Effector memory CD4-positive, alpha-beta T cell (primary cell): ENCODE measurements at places on chromosomes 2 and 18.

DNA sequence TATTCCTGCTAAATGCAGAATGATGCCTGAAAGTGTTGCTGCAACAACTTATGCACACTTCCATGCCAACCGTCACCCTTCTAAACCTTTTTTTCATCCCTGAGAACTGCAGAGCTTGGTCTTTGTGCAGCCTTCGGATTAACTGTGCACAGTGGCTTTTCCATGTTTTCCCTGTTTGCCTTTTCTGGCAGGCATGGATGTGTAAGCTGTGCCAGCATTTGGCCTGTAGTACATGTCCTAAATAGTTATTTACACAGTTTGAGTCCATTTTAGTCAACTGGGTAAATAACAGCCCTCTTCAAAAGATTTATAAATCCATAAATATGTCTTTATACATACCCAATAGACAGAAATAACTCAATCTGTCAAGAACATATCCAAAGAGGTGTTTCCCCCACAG lies 31.5 kb downstream of the MEIS1 start:
- no peak for DNase-seq

- no peak for DNase-seq
Observed at GRCh38 chr18:62280786-62281185, 44.3 kb upstream of the TNFRSF11A start.

GRCh38 chr18:39191931-39192330 lies 1626.3 kb upstream of the CELF4 start:
- no peak for DNase-seq

GRCh38 chr2:220533485-220533884 lies 906.1 kb downstream of the SLC4A3 start:
- DNase-seq = no peak

DNA sequence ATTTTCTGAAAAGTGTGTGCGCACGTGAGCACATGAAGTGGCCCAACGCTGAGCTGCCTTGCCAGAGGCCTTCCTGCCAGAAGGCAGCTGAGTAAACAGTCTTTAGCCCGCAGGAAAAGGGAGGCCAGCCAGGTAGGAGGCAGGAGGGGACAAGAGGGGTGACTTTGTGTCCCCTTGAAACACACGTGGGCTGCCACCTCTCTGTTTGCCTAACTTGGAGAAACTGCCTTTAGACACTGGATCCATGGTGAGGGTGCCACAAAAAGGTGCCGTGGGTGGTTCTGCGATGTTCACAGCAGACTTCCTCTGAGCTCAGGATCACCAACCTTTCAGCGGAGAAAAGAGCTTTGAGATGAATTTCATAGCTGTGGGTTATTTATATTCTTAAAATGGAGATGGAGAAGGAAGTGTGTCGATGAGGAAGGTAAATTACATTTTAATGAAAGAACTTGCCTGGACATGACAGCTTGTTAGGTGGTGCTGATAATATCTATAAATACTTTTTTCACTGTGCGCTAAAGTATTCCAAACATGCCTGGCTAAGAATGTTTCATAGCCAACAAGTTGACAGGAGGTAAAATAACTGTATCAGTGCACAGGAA lies 36.6 kb upstream of the ASB1 start:
- DNase-seq = no peak

- no peak for DNase-seq
Observed at GRCh38 chr18:3148930-3149535, 70.7 kb downstream of the MYOM1 start.

DNA sequence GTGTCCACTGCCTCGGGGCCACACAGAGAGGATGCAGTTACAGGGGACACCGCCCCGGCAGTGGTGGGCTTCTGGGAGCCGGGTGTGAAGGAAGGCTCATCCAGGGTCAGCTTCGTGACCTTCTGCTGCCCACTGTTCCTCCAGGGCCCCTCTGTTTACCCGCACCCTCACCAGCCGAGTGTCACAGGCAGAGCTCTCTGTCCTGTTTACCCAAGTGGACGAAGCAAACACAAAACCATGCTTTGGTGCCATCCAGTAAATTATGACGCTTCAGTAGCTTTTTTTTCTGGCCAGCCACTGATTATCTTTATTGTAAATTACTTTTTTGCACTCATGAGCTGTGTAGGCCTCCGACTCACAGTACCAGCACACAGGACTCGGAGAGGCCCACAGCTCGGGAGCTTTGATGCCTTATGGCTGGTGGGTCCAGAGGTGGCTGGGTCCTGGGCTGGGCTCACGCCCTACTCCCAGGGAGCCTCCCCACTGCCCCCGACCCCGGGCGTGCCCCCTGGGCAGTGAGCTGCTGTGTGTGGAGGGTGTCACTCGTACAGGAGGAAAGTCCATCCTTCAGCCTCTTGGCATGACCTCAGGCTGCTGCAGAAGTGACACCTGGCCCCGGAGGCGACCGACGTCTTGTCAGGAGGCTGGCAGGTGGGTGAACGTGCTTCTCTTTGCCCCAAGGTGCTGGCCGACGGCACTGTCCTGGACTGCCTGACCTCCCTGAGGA lies 9.8 kb downstream of the D2HGDH start:
- DNase-seq = no peak

DNA sequence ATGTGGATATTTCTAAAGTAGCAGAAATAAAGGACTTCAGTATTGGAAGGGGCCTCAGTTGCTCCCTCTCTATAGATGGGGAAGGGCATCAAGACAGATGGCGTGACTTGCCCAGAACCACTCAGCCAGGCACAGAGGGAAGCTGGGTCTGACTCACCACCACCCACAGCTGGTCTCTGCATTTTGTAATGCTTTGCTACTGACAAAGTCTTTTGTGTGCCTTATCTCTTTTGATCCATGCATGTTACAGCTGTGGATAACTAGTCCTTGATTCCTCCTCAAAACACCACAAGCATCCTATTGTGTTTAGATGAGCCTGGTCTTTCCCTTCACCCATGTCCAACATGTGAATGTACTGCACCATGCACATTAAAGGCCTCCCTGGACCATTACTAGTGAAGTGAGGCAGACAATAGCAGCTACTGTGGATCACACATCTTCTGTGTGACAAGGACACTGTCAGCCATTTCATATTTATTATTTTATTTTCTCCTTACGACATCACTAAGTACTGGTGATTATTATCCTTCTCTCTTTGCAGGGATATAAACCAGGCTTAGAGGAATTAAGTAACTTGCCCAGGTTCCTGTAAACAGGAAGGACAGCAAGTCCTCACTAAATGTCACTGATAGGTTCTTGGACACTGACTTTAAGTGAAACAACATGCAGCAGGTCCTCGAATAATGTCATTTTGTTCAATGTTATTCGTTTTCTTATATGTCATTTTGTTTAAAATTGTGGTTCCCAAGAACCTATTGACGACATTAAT lies 29.6 kb upstream of the IL37 start:
- DNase-seq = no peak

GRCh38 chr2:179579800-179580199 lies 281.6 kb downstream of the ZNF385B start:
- DNase-seq = no peak

GRCh38 chr2:177143444-177143843 lies 69.2 kb upstream of the HNRNPA3 start:
- no peak for DNase-seq

- no peak for DNase-seq
Observed at GRCh38 chr18:52313213-52313612, 26.8 kb upstream of the DCC start.

DNA sequence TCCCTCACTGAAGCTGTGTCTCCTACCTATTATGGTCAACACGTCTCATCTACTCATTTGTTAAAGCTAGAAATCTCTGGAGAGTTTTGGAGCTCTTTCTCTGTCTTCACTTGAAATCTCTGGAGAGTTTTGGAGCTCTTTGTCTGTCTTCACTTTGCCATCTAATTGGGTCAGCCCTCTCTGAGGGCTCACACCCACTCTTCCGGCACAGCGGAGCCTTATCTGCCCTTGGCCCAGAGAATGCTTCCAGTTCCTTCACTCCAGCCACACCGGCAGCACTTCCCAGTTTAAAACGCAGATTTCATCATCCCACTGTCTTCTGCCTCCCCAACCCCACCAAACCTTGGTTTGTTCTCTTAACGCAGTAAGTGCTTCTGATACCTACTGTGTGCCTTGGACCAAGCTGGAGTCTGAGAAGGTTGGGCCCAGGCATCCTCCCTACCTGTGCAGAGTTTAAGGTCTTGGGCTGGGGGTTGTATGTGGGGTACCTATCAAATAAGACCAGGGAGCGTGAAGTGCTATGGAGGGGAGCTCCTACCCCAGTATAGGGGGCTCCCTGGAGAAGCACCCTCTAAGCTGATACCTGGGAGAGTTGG lies 5.0 kb downstream of the HPCAL1 start:
- no peak for DNase-seq

- no peak for DNase-seq
Observed at GRCh38 chr2:105739426-105739825, 5.3 kb upstream of the NCK2 start.

DNA sequence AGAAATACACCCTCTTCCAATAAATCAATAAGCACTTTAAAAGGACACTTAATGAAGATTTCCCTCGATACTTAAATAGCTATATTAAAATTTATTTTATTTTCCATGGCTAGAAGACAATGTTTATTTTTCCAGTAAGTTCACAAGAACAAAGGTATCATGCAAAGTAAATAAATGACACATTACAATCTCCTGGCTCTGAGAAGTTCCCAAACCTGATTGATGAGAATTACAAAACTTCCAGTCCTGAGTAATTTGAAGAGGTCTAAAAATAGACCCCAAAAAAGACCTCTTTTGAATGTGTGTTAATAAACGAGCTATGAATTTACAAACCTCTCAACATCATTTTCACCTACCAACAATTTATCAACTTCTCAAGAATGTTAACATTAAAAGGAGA lies 1.5 kb upstream of the PEX13 start:
- DNase-seq = no peak

- no peak for DNase-seq
Observed at GRCh38 chr2:75589391-75590105, 28.8 kb upstream of the EVA1A start.

DNA sequence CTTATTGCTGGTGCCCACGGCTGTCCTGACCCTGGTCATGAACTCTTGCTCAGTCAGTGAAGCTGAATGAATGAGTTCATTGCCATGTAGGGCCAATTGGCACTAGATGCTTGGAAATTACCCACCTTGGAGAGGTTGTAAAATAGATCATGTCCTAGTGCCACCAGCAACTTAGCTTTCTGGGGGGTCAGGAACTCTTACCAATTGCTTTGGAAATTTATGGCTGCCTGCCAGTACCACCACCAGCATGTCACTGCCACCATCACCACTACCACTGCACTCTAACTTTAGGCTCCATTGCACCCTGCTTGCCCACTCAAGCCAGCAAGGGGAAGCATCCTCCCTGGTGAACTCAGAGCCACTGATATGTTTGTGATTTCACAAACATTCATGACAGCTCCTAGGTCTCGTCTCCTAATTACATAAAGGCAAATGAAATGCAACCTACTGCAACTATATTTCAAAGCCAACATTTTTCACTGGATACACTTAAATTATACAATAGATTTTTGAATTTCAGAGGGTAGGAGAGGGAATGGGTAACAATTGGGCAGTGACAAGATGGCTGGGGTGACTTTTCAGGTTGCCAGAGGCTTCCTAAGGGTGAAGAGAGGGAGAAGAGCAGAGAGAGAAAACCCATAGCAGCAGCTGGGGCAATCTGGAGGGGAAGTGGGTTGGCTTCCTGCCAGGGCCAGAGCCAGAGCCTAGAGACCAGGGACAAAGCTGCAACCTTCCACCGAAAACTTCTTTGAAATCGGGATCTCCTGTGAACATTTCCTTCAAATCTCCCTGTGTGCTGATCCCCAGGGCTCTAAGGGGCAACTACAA lies 3.5 kb upstream of the EMILIN1 start:
- DNase-seq = peak; percentile 26

GRCh38 chr2:237297421-237298150 lies 116.4 kb downstream of the COL6A3 start:
- DNase-seq = no peak

DNA sequence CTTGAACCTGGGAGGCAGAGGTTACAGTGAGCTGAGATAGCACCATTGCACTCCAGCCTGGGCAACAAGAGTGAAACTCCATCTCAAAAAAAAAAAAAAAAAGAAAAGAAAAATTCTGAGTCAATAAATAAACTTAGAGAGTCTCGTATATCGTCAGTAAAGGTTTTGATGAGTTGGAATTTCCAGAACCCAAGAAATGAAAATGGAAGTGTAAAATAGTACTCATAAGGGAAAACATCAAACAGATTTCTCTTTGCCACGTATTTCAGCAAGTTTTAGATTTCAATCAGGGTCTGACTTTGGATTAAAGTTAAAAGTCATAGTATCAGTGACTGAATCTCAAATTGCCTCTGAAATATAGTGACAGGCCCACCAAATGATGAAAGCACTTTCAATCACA lies 71.4 kb upstream of the SPOPL start:
- no peak for DNase-seq

DNA sequence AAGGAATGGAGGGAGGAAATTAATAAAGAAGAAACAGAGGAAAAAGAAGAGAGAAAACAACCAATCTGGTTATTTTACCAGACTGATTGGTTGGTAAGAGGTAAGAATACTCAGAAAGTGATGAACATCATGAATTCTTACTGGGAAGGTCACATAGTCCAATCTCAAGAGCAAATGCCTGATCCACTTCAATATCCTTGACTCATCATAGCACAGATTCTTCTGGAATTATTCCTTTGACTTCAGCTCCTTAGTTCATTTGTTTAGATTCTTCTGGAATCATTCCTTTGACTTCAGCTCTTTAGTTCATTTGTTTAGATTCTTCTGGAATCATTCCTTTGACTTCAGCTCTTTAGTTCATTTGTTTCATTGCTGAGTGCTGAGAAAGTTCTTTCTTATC lies 2030.6 kb upstream of the CELF4 start:
- no peak for DNase-seq

GRCh38 chr18:29181151-29181901 lies 1004.4 kb upstream of the CDH2 start:
- DNase-seq = no peak

DNA sequence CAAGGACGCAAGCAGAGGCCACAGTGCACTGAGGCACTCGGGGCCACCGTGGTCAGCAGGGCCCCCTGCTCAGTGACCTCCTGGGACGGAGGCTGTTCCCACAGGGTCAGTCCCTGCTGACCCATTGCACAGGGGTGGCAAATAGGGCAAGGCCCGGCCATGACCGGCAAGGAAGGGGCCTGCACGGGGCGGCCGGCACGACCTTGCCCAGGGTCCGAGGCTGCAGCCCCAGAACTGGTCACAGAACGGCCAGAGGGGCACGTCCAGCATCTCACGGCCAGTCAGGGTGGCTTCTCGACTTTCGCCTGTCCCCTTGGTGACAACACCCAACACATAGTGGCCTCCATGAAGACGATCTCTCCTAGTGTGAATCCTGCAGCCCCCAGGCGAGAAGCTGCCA lies 27.6 kb upstream of the OTOS start:
- no peak for DNase-seq
